ENCODE measurements at places on chromosomes 2 and 18.

- no peak for DNase-seq
Measured at GRCh38 chr2:62814123-62814522, 108.6 kb downstream of the EHBP1 start.

DNA sequence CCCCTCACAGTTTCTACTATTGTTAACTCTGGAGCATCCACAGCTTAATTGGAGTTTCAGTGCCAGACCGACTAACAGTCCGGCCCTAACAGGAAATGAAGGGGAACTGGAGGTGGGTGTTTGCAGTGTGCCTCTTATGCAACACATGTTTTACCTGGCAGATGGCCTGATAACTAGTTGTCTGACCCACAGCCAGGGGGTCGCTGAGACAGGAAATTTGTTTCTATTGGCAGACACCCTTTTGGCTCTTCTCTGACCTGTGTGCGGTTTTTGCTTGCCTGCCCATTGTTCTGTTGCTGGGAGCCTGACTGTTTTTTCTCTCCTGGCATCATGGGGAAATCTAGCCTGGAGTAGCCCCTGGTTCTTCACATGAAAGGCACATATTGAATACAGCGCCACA is 1329.8 kb downstream of the DSC3 start:
- no peak for DNase-seq

GRCh38 chr18:41532344-41533086 is 422.5 kb upstream of the PIK3C3 start:
- no peak for DNase-seq

GRCh38 chr2:230987137-230988020 is 8.5 kb upstream of the SPATA3 start:
- peak; percentile 64 for DNase-seq

GRCh38 chr2:183034806-183035205 is 3.5 kb downstream of the NCKAP1 start:
- no peak for DNase-seq

DNA sequence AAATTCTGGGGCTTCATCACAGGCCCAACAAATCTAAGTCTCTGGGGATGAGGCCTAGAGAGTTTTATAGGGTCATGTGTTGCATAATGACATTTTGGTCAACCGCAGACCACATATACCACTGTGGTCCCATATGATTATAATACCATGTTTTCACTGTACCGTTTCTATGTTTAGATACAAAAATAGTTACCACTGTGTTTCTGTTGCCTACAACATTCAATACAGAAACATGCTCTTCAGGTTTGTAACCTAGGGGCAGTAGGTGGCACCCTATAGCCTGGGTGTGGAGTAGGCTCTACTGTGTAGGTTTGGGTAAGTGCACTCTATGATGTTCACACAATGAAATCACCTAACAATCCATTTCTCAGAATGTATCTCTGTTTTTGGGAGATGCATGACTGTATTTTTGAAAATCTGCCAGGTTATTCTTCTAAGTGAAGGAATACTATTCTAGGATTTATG is 485.2 kb downstream of the PTPRM start:
- no peak for DNase-seq

GRCh38 chr2:162116352-162116751 is 35.7 kb downstream of the GCG start:
- DNase-seq, result no peak

- DNase-seq, result no peak
Measured at GRCh38 chr2:180370511-180371205, 363.6 kb upstream of the CWC22 start.

- DNase-seq, result no peak
Measured at GRCh38 chr18:61127714-61128467, 205.3 kb upstream of the CDH20 start.

GRCh38 chr2:118292991-118293390 is 204.7 kb downstream of the INSIG2 start:
- no peak for DNase-seq

DNA sequence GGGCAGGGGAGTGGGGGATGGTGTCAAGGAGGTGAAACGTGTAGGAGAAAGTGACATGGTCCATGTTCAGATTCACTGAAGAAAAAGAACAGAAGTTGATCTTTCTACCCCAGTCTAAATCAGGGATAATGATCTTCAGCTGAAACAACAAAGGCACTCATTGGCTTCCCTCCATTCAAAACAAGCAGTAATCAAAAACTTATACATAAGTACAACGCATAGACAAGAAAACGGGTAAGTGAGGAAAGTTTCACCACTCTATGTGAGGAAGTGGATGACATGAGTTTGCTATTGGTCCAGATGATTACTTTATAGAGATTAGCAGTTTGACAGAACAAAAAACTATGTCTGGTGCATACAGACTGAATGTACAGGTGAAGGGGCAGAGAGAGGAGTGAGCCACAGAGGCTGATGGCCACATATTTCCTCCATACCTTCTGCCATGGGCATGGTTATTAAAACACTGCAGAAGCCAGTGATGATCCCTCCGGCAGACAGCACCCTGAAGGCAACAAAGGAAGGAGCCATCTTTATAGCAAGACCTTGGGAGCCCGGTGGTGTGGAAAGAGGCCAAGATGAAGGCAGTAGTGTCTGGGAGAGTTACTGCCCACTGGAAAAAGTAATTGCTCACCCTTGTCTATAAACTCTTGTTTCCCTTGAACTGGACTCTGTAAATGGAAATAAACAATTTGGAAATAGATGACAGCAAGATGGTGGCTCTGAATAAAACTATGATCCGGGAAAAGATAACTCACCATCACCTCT is 57.7 kb downstream of the SLC25A12 start:
- DNase-seq, result no peak

DNA sequence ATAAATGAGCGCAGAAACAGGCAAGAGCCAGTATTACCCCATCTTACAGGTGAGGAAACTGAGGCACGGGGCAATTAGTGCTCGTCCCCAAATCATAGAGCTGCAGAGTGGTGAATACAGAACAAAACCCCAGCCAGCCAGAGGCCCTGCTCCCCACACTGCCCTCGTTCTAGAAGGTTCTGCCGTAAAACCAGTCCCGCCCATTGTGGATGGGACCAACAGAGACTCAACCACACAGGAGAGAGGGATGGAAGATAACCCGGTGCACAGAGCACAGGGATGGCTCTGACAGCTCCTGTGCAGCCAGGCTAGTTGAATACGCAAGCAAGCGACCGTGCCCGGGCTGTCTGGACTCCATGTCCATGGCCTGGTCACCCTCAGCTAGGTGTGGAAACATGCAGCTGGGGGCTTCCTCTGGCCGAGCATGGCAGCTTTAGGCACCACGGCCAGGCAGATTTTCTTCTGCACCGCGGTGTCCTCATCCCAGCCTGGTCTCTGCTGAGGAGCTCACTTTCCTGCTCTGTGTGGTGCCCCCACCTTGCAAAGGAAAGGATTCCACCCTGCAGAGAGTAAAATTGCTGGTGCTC is 146.4 kb downstream of the TPO start:
- DNase-seq, result no peak

DNA sequence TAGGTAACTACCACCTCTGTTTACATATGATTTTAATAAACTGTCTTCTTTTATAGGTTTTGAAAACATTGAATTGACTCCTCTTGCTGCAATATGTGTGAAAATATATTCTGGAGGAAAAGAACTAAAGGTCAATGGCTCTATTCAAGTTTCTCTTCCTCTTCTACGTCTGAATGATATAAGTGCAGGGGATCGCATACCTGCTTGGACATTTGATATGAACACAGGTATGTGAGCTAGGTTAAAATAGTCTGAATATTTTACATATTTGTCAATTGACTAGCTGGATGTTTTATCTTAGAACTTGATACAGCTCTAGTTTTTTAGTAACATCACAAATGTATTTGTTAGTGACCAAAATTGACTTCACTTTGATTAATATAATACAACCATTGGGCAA is 57.2 kb downstream of the FAM171B start:
- no peak for DNase-seq

Measured in stimulated activated CD8-positive, alpha-beta memory T cell treated with anti-CD3 and anti-CD28 coated beads, Interleukin-15, amount 100 ng/mL, for 1 hour (primary cell).